ENCODE measurements at places on chromosomes 3 and 15.

DNA sequence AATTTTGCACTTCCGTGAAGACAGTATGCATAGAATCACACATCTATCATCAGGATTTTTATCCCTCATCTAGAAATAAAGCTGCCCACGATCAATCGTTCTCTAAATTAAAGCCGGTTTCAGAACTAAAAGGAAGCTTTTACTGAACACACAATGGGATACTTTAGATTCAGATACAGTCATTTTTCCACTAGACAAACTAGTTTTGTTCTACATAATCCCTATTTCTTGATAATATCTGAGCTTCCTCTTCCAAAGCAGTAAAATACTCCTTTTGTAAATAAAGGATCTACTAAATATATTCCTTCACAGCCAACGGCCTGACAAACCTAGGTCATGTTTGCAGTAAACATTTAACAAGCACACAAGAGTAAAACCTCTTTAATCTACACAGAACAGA is 2.0 kb upstream of the GANC start:
- no peak for DNase-seq

DNA sequence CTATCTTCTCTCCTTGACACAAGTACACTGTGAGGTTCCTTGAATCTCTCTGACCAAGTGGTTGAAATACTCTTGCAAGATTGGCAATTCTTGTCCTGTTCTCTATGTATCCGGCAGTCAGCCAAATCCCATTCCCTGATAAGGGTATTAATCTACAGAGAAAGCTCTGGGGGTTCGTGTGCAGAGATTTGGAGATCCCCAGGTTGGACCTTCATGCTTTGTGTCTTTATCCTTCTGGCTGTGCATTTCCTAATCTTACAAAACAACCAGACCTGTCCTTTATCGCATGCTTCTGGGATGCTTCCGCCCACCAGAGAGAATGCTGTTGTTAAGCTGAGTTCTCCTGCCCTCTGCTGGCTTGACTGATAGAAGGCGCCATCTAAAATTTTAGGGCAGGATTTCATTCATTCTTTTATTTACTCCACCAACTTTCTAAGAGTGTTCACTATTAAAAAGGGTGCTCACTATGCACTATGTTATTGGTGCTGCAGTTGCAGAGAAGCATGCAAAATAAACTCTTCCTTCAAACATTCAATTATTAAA is 8.6 kb upstream of the SST start:
- DNase-seq, result no peak

- no peak for DNase-seq
Observed at GRCh38 chr3:29144807-29145206, 136.1 kb upstream of the RBMS3 start.

- DNase-seq, result no peak
Observed at GRCh38 chr3:147407114-147407497, 763 bp upstream of the ZIC4 start.

DNA sequence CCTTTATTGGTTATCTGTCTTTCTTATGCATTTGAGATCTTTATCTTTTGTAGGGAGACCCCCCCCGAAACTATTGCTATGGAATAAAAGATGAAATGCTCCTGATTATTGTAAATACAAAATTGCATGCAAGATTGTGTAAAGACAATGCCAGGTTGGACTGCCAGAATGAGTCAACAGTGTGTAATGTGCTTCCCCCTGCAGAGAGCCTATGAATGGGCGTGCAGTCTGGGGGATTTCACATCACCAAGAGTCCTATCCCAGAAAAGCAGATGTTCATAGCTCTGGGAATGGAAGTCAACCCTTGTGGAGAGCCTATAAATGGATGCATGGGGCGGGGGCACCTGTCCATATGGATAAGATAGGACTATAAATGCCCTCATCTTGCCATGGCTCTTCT is 584.3 kb downstream of the NSUN3 start:
- DNase-seq, result no peak

- DNase-seq, result no peak
Observed at GRCh38 chr3:118412503-118412902, 622.1 kb downstream of the IGSF11 start.

- no peak for DNase-seq
Observed at GRCh38 chr3:43951813-43952212, 261.1 kb downstream of the ABHD5 start.

DNA sequence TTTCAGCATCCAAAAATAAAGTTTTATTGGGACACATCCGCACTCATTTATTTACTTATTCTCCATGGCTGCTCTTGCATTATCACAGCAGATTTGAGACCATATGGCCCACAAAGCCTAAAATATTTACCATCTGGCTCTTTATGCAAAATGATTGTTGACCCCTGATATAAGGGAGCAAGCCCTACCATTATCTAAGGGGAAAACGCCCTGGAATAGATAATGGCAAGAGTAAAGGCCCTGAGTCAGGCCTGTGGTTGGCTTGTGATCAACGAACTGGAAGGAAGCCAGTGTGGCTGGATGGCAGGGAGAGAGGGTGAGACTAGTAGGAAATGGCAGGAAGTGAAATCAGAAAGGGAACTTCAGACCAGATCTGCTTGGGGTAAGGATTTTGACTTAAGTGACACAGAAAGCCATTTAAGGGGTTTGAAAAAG is 24.6 kb upstream of the DMXL2 start:
- DNase-seq, result peak; percentile 11

- DNase-seq, result no peak
Observed at GRCh38 chr3:134214239-134214638, 36.4 kb downstream of the RYK start.

DNA sequence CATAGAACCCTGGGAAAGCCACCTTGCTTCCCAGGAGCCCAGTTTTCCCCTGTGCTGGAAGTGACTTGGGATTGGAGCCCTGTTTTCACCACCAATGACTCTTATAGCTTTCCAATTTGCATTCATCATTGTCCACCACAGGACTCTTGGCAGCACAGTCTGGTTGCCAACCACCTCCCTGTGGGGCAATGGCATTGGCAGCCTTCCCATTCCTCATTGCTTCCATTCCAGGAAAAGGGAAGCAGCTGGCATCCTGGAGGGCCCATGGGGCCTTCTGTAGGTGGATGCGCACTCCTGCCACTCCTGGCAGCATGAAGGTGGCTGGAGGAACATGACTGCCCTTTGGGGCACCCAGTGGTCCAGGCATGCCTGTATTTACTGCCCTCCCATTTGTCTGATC is 57.7 kb downstream of the FEM1B start:
- no peak for DNase-seq

GRCh38 chr3:168072323-168072650 is 23.4 kb downstream of the GOLIM4 start:
- no peak for DNase-seq

- no peak for DNase-seq
Observed at GRCh38 chr3:117719316-117719926, 1009.8 kb downstream of the TUSC7 start.

GRCh38 chr3:112496366-112497067 is 2.8 kb downstream of the BTLA start:
- no peak for DNase-seq

- no peak for DNase-seq
Observed at GRCh38 chr15:67066959-67067853, 1.8 kb downstream of the SMAD3 start.

DNA sequence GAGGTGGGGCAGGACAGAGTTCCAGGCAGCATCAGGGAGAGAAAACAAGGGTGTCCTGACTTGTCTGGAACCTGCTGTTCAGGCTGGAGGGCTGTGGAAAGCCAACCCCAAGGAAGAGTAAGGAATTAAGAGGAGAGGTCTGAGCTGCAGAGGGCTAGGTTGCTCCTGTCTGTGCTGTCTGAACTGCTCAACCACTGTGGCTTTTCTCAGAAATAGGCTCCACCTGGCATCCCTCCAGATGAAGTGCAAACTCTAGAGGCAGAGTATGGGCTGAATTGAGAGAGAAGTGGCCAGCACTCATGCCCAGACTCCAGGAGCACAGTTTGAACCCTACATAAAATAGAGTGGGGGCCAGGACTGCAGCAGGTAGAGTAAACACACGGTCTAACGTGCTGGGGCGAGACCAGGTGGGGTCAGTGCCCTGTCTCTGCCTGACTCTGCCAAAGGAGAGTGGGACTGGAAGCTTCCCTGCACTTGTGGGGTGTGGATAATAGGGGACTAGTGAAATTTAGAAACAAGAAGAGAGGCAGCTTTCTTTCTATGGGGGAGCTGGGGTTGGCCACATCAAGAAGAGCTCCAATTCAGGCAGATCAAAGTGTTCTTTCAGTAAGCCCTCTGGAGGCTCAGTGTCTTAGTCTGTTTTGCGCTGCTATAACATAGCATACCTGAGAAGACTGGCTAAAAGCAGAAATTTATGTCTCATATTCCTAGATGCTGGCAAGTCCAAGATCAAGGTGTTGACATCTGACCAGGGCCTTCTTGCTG is 28.0 kb upstream of the MNS1 start:
- DNase-seq, result no peak

GRCh38 chr3:66302288-66302687 is 81.5 kb downstream of the SLC25A26 start:
- no peak for DNase-seq

DNA sequence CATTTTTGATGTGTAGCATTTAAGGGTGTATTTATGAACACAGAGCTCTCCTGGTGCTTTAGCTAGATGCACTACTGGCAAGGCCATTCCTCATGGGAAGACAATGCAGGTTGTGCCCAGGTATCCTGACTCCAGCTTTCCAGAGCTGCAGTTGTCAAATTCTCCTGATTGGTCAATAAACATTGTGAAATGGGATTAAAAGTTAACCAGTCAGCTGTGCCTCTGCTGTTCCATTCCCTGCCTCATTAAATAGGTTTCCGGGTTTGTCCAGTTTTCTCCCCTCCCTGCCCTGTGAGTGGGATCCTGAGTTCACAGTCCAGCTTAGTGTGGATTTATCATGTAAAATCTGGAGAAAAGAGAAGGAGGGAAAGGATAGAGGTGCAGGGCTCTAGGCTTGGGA is 207.3 kb downstream of the SQOR start:
- DNase-seq, result no peak

DNA sequence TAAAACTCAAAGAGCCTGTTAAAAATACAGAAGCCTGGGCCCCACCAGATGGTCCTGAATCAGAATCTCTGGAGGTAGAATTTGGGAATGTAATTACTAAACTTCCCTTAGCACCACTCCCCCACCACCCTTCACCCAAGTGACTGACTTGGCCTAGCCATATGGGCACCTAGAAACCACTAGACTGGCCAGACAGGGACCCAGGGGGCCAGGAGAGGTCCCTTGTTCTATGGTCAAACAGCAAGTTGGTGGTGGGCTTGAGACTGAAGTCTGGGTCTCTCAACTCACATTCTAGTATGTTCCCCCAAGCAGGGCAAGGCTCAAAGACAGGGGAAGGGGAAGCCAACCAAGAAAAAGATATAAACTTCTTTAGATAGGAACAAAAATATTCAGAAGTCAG is 301.5 kb upstream of the TLE3 start:
- no peak for DNase-seq

- no peak for DNase-seq
Observed at GRCh38 chr3:81094986-81095385, 666.5 kb downstream of the GBE1 start.

DNA sequence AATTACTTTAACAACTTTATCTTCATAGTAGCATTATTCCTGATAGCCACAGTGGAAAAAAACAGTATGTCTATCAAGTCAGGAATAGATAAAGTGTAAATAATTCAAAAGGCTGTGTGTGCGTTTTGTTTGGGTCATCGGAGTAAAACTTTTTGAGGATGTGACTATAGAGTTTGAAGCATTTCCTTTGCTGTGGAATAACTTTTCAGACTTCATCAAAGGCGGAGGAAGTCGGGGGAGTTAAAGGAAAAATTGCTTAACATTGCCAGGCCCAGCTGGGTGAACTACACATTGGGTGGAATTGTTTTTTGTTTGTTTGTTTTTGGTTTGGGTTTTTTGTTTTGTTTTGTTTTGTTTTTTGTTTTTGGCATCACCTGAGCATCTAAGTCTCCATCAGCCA is 70.4 kb upstream of the CRTC3 start:
- DNase-seq, result no peak

DNA sequence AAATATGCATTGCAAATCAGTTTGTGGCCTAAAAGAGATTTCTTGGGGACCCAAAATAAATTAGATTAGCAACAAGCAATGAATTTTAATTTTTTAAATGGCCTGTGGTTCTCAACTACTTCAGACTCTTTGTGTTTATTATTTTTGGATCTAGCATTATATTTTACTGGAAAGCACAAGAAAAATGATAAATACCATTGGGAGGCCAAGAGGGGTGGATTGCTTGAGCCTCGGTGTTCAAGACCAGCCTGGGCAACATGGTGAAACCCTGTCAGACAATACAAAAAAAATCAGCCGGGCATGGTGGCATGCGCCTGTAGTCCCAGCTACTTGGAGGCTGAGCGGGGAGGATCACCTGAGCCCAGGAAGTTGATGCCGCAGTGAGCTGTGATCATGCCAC is 13.6 kb downstream of the LACTB start:
- DNase-seq, result no peak

- no peak for DNase-seq
Observed at GRCh38 chr3:50532062-50532705, 28.8 kb upstream of the CACNA2D2 start.

GRCh38 chr3:72379500-72380187 is 468.6 kb downstream of the SHQ1 start:
- no peak for DNase-seq

DNA sequence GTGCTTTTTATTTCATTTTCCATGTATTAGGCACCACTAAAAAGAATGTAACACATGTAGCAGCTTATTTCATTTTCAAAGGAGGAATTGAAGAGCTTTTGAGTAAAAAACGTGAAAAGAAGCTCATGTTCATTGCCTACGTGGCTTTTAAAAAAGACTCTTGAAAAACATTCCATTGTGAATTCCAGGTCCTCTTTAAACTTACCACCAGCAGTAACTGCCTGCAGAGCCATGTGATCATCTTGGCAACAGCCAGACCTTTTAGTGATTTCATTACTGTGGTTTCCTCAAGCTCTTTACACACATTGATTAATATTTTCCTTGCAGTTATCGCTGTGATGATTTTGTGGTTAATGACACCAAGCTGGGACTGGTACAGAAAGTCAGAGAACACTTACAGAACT is 43.8 kb upstream of the FBXL22 start:
- peak; percentile 42 for DNase-seq
